ENCODE measurements at places on chromosomes 6 and 20.
A peak's percentile ranks its signal among the peaks of the same experiment; 100 is the strongest.

- H3K4me1 ChIP-seq = peaks cover 22% of the 10 kb centered on the region
- ATAC-seq = peak; percentile 90
- peak within 1 kb of the TSS; percentile 80 for H3K27ac ChIP-seq
- H3K27me3 ChIP-seq = no peaks in the 10 kb centered on the region
Observed at GRCh38 chr6:43644940-43645612, at the start of gene RSPH9. Gene RSPH9 (plus strand): TSS chr6:43645036. CDS start chr6:43645099, 63 bp downstream.

DNA sequence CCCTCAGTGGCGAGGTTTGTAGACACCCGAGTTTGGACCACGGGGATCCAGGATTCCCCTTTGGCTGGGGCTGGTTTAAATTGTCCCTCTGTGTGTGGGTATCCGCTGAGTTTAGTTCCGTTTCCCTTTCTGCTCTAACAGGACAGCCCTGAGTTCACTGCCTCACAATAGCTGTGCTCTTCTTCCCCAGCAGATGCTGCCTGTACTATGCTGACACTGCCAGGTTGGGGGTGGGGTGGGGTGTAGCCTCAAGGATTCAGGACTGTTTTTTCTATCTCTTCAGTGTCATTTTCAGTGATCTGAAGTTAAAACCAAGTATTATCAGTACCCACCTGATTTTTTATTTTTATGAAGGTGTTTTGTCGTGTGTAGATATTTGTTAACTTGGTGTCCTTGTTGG lies 655.0 kb downstream of the COL12A1 start:
- no peaks in the 10 kb centered on the region for H3K27me3 ChIP-seq
- no peak overlapping the region for H3K27ac ChIP-seq
- ATAC-seq = no peak
- no peaks in the 10 kb centered on the region for H3K36me3 ChIP-seq

DNA sequence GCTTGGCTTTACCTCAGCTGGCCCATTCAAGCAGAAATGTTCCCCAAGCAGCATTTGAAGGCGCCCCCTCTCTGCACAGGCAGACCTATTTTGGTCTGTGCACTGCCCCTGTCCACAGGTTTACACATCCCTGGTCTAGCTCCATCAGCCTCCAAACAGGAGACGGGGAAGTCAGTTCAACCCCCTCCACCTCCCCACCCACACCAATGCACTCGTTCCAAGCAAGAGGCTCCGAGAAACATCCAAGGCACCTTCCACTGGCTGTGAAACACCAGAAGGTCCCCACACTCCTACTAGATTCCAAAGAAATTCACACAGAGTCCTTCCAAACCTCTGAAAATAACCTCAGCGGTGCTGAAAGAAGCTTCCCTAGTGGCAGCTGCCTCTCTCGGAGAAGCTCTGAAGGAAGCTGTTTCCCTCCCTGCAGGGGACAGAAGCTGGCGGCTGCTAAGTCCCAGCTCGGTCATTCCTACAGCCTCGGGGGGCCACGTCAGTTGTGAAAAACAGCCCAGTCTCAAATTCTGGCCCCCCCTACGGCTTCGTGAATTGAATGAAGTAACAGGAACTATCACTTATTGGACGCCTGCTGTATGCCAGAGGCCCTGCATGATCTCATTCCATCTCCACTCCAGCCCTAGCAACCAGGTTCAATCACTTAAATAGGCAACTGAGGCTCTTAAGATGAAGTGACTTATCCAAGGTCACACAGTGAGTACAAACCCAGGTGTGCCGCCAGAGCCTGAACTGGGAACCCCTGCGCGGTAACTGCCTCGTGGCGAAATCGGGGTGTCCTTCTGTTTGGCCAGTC lies 815 bp downstream of the SPATA2 start:
- H3K27ac ChIP-seq = peak overlapping the region; percentile 98
- H3K4me3 ChIP-seq = peak overlapping the region; percentile 93
- ATAC-seq = no peak
- no peaks in the 10 kb centered on the region for H3K27me3 ChIP-seq
- peaks cover 8% of the 10 kb centered on the region for H3K36me3 ChIP-seq

DNA sequence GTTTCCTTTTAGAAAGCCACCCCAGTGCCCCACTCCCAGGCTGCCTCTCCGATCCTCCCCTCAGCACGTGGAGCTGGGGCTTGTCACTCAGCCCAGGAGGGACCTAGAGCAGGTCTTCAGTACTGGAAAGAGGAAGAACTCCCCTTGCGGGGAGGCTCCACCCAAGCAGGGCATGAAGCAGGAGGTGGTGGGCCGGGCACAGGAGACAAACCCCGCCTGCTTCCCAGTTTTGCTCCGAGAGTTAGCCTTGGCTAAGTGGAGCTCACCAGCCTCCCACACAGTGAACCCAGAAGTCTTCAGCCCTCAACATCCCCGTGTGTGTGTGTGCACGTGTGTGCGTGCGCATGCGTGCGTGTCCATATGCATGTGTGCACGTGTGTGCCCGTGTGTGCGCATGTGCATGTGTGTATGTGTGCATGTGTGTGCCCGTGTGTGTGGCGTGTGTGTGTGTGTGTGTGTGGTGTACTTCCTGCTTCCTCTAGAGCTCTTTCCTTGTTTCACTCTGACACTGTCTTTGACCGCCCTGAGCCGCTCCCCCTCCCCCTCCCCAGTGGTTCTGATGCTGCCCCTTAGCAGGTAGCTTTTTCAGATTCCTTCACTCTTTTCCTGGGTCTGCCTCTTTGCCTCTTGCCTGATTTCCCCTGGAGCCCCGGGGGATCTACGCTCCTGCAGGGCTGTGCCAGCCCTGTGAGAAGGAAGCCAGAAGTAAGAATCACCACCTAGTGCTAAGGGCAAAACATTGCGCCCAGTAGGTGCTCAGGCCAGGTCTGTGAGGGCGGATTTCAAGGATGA lies 239.8 kb downstream of the CDC5L start:
- H3K27ac ChIP-seq = no peak overlapping the region
- peaks cover 27% of the 10 kb centered on the region for H3K27me3 ChIP-seq
- H3K4me3 ChIP-seq = no peak overlapping the region
- no peaks in the 10 kb centered on the region for H3K36me3 ChIP-seq
- peak; percentile 5 for ATAC-seq
- H3K4me1 ChIP-seq = peaks cover 15% of the 10 kb centered on the region

GRCh38 chr20:43667341-43668132 lies 623 bp downstream of the MYBL2 start:
- ATAC-seq = no peak
- H3K27ac ChIP-seq = peak overlapping the region; percentile 59
- no peaks in the 10 kb centered on the region for H3K27me3 ChIP-seq

GRCh38 chr6:110723017-110723416 lies 92.3 kb downstream of the CDK19 start:
- H3K27ac ChIP-seq = no peak overlapping the region
- no peak for ATAC-seq
- peaks cover 15% of the 10 kb centered on the region for H3K36me3 ChIP-seq
- H3K27me3 ChIP-seq = no peaks in the 10 kb centered on the region

DNA sequence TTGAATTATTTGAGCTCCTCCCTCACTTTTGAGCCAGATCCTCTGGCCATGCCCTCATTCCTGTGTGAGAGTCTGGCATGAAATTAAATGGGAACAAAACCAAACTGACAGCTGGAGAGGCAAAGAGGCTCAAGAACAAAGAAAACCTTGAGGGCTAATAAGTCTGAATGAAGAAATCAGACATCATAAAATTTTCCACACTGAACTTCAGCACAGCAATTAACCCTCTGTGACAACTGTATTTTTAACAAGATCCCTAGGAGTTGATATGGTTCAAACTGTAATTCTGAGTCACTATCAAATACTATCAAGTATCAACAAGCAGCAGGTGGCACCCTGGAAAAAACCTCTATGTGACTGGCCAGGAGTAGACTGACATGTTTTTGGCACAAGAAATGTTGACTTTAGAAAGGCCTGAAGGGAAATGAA lies 109.4 kb upstream of the EMILIN3 start:
- ATAC-seq = no peak
- H3K27ac ChIP-seq = no peak overlapping the region
- peaks cover 79% of the 10 kb centered on the region for H3K36me3 ChIP-seq
- peaks cover 11% of the 10 kb centered on the region for H3K4me1 ChIP-seq
- no peak overlapping the region for H3K4me3 ChIP-seq

DNA sequence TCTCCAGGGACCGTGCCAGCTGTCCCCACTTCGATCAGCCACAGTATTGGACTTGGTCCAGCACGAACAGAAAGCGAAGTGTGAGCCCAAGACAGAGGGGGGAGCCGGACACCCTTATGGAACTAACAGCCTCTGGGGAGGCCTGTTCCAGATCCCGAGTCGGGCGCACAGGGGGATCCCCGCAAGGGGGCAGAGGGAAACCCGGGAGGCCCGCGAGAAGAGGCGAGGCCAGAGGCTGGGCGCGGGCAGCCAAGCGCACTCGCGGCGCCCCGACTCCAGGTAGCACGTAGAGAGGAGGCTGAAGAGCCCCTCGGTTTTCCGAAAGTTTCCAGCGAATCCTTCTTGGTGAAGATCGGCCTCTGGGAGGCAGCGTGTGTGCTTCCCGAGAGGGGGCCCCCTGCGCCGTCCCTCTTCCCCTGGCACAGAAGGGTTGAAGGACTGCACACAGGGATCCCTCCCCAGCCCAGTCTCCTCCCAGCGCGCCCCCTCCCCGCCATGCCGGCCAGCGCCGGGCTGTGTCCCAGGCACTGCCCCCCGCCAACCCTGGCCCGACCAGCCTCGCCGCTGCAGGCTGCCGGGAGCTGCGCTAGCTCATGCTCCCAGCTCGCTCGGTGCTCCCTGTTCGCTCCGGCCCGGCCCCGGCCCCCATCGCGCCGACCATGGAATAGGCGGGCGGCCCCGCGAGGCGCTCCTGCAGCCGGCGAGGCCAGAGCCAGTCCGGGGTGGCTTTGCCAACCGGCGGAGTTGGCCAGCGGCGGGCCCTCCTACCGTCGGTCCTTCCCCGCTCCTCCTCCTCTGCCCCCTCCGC lies 577 bp upstream of the SLC24A3 start:
- ATAC-seq = no peak
- no peaks in the 10 kb centered on the region for H3K36me3 ChIP-seq
- no peak overlapping the region for H3K4me3 ChIP-seq
- H3K4me1 ChIP-seq = peaks cover 6% of the 10 kb centered on the region
- H3K27me3 ChIP-seq = peaks cover 70% of the 10 kb centered on the region
- no peak overlapping the region for H3K27ac ChIP-seq

DNA sequence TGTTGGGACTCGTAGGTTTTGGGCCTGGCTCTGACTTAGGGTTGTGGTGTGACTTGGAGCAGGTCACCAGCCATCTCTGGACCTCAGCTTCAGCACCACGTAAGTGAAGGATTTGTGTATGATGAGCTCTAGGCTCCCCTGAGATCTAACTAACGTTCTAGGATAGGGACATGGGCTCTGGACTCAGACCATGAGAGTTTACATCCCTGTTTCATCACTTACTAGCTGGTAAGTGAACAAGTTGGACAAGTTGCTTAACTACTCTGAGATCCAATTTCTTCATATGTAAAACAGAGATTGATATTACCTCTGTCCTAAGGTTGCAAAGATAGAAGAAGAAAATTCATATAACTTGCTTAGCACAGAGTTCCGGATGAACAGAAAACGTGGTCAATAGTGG lies 20.3 kb upstream of the PNPLA1 start:
- H3K27me3 ChIP-seq = no peaks in the 10 kb centered on the region
- ATAC-seq = no peak
- no peak overlapping the region for H3K27ac ChIP-seq
- no peak overlapping the region for H3K4me3 ChIP-seq
- H3K4me1 ChIP-seq = peaks cover 10% of the 10 kb centered on the region

GRCh38 chr20:49366687-49367086 lies 88.8 kb upstream of the ZNFX1 start:
- H3K4me1 ChIP-seq = no peaks in the 10 kb centered on the region
- peaks cover 47% of the 10 kb centered on the region for H3K27me3 ChIP-seq
- no peaks in the 10 kb centered on the region for H3K36me3 ChIP-seq
- ATAC-seq = no peak

- H3K4me1 ChIP-seq = peaks cover 46% of the 10 kb centered on the region
- H3K27me3 ChIP-seq = no peaks in the 10 kb centered on the region
- peak; percentile 83 for ATAC-seq
- H3K36me3 ChIP-seq = no peaks in the 10 kb centered on the region
- H3K27ac ChIP-seq = peak within 1 kb of the TSS; percentile 97
Observed at GRCh38 chr20:10433623-10434466, at the start of gene MKKS. Gene MKKS (minus strand): TSS chr20:10434222. CDS start chr20:10413514, 20,708 bp downstream.

DNA sequence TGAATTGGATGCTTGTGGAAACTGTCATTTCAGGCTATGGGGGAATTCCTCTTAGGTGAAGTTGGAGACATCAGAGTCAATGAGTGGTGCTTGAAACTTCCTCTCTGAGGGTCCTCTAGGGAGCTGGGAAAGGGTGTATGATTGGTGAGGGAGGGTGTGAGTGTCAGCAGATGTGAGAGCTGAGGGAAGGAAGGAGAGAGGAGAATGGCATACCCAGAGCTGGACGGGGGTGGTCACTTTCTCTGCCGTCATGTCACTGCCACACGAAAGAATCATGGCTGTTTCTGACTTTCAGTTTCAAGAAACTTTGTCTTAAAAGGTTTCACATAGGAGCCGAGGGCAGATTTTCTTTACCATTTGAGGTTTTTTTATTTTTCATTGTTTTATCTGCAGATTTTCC lies 50.3 kb downstream of the DEK start:
- peaks cover 60% of the 10 kb centered on the region for H3K4me1 ChIP-seq
- H3K27me3 ChIP-seq = no peaks in the 10 kb centered on the region
- peak overlapping the region; percentile 16 for H3K4me3 ChIP-seq
- peaks cover 45% of the 10 kb centered on the region for H3K36me3 ChIP-seq
- no peak for ATAC-seq
- peak overlapping the region; percentile 10 for H3K27ac ChIP-seq

DNA sequence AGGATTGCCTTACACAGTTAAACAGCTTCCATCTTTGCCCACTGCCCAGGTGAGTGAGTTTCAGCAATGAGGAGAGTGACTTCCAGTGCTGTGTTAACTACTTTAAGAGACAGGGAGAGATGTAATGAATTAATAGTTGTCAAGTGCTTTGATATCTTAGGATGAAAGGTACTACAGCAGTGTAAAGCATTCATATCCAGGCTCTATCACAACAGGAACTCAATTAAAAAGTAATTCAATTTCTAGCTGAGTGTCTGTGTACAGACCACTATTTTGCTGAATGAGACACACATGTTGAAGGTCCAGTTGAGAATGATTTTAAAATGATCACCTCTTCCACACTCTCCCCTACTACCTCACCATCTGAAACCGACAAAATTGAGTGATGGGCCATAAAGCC lies 70.7 kb upstream of the BEND3 start:
- no peaks in the 10 kb centered on the region for H3K27me3 ChIP-seq
- H3K27ac ChIP-seq = no peak overlapping the region

DNA sequence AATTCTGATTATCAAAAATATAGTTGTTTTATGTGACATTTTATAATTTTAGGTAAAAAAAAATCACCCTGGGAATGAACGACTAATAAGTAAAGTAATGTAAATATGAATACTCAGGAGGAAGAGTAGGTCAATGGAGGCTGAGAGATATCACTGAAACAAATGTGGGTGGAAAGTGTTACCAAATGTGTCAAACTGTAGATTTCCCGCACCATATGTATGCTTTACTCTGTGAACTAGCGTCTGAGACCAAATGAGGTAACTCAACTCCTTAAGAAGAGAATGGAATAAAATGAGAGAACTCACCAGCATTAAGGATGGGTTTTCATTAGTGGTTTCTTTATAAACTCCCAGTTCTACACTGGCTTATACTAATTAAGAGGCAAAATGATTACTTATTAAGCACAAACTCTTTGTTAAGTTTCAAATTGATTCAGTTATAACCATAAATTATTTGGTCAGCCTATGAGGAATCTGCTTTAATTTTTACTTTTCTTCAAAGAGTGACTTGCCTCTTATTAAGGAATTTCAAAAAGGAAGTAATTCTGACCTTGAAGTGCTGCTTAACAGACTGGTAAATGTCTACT lies 784.7 kb upstream of the GJE1 start:
- ATAC-seq = no peak
- H3K4me1 ChIP-seq = no peaks in the 10 kb centered on the region
- no peak overlapping the region for H3K4me3 ChIP-seq
- no peak overlapping the region for H3K27ac ChIP-seq
- H3K36me3 ChIP-seq = no peaks in the 10 kb centered on the region

- H3K27me3 ChIP-seq = no peaks in the 10 kb centered on the region
- no peak overlapping the region for H3K27ac ChIP-seq
- no peak overlapping the region for H3K4me3 ChIP-seq
- no peak for ATAC-seq
- H3K36me3 ChIP-seq = peaks cover 18% of the 10 kb centered on the region
Observed at GRCh38 chr6:89385156-89385667, 26.9 kb downstream of the RRAGD start.

Measured in stimulated activated memory B cell treated with anti-CD40 and anti-IgM and Interleukin-4, amounts not matched to agents 10 μg/mL and 1 μg/mL and 100 μg/mL, for 72 hours (primary cell).